Fibroblast of skin of back (primary cell): ENCODE measurements at places on chromosomes 1 and 21.
A peak's percentile ranks its signal among the peaks of the same experiment; 100 is the strongest.

GRCh38 chr1:74517599-74518051 lies 5.2 kb upstream of the LRRC53 start:
- no peak for DNase-seq

- DNase-seq, result peak; percentile 63
Observed at GRCh38 chr1:40712997-40713396, 21.5 kb downstream of the NFYC start.

DNA sequence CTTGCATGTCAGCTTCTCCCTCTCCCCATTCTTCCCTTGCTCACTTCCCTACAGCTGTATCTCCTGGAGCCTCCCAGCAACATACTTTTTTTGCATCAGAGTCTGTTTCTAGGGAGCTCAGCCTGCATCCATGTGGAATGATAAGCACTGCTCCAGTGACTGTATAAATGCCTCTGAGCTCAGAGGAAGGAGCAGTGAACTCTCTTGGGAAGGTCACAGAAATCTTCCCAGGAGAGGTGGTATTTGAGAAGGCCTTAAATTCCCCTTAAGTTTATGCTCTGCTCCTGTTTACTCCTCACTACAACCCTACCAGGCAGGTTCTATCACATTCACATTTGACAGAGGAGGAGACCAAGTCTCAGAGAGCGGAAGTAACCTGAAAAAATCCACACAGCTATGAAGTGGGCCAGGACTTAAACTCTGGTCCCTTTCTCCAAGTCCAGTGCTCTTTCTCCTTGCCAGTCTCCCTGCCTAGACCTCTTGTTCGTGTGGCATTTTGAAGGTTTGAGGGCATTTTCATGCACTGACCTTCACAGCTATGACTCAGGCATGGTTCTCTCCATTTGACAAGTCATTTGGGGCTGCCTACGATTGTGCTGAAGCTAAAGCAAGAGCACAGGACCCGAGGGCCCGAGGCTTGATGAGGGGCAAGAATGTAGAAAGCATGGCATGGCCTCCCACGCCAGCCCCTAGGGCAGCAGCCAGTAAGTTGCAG lies 5.6 kb upstream of the UBXN10 start:
- no peak for DNase-seq

GRCh38 chr21:15255261-15255660 lies 190.5 kb upstream of the NRIP1 start:
- no peak for DNase-seq

- no peak for DNase-seq
Observed at GRCh38 chr1:94697839-94698238, 122.3 kb upstream of the SLC44A3 start.

DNA sequence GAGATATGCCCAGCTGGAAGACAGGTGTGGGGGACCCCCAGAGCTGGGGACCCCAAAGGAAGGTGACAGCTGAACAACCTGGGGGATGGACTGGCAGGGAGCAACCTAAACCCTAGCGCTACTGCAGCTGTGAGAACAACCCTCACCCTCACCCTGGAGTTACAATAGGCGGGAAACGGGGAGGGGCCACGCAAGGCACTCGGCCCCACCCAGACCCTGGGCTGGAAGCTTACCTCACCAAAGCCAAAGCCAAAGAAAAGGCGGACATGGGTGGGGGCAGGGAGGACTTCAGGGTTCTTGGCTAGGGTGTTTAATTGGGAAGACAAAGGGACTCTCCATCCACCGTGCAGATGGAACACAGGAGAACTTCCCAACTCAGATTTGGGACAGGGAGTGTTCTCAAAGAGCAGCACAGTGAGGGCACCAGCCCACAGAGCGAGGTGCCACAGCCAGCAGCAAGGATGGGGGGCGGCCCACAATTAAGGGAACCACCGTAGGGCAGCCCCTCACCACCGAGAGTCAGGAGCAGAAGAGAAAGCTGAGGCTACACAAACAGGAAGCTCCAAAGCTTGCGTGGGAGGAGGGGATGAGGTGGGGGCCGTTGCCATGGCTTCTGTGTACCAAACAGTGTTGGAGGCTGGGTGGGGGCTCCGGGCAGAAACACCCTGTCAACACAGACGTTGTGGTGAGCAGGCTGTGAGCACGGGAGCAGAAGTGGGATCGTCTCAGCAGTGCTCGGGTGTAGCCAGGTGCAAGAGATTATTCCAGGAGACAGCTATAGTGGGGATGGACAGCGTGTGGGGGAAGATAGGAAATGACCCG lies 1.9 kb downstream of the TAGLN2 start:
- peak; percentile 93 for DNase-seq

- DNase-seq, result no peak
Observed at GRCh38 chr1:209363112-209363511, 220.4 kb upstream of the CAMK1G start.

DNA sequence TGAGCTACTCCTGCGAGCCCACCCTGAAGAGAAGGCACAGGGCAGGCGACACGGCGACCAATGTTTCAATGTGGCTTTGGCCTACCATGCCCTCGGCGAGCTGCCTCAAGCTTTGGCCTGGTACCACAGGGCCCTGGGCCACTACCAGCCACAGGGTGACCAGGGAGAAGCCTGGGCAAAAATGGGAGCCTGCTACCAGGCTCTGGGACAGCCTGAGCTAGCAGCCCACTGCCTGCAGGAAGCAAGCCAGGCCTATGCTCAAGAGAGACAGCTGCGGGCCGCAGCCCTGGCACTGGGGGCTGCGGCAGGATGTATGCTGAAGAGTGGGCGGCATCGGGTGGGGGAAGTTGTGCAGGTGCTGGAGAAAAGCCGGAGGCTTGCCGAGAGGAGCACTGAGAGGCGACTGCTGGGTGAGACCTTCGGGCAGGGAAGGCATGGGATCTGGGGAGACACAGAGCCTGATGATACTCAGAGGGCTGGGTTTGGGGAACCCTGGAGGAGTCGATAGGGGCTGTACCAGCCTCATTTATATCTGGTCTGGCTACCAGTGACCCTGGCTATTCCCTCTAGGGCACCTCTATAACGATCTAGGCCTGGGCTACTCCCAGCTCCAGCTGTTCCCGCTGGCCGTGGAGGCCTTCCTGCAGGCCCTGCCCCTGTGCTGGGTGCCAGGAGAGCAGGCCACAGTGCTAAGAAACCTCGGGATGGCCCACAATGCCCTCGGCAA lies 2.3 kb downstream of the TTC24 start:
- no peak for DNase-seq

DNA sequence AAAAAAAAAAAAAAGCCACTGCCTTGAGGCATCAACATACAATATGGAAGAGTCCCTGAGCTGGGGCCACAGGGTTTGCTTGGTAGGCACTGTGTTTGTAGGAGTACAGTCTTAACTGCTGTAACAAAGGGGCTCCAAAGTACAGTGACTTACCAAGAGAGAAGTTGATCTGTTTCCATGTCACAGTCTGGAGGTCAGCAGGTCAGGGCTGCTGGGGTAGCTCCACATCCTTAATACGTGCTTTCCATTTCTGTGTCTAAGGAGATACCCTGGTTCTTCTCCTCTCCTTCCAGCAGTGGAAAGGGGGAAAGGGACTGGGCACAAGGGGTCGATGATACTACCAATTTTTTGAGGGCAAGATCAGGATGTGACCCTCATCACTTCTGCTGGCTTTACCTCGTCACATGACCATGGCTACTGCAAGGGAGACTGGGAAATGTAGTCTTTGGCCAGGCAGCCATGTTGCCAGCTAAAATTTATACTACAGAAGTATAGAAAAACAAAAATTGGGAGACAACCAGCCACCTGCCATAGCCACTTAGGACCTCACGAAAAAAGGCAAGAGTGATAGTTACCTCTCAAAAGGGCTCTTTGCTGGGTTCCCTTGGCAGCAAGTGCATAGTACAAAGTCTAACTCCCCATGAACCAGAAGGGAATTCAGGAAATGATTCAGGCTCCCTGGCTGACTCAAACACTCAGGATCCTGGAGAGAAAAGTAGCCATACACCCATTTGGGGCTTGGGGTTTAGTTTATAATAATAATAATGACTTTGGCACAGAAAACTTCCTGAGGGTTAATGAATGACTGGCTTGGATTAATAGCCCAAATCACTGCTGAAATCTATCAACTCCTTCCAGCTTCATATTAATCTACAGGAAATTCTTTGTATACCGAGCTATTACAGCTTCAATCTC lies 52.7 kb upstream of the ATP5PO start:
- peak; percentile 93 for DNase-seq

GRCh38 chr1:116457946-116458604 lies 85.0 kb downstream of the ATP1A1 start:
- no peak for DNase-seq

DNA sequence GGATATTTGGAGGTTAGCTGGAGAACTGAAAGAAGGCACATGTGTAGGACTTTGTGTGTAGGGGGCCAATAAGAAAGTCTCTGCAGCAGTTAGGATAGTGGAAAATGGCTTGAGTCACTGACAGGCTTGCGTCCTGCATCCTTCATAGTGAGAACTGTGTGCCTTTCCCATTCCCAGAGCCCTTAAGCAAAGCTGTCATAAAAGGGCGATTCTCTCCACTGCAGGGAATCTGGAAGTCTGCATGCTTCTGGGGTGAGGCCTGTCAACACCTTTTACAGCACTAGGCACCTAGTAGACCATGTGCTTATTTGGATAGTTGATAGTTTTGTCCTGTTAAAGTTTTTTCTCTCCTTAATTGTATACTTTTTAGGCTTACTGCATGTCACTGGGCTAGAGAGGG lies 39.4 kb upstream of the MACF1 start:
- peak; percentile 51 for DNase-seq

DNA sequence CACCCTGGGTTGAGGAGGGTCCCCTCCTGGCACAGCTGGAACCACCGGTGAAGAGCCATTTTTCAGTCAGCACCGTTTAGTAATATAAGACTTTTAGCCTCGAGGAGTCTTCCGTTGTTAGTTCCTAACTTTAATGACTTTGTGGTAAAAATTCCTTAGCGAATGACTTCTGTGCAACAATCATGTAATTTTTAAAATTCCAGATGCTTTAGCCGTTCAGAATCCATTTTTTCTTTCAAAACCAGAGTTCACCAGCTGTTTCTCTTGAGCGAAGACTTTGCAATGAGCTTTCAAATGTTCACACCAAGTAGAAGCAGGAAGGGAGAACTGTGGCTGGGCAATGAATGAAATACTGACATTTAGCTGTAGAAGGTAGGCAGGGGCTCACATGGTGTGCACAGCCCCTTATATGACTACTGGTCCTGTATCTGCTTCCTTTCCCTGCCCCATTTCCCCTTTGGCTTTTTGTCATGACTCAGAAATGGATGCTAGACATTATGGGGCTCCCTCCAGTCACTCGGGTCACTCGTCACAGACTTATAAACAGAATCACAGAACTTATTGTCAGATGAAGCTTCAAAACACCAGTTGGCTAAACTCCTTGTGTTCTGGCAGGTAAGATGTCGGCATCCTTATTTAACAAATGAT lies 4.1 kb downstream of the DISC1 start:
- peak; percentile 73 for DNase-seq

- peak; percentile 75 for DNase-seq
Observed at GRCh38 chr1:78722521-78722920, 72.9 kb downstream of the IFI44 start.

DNA sequence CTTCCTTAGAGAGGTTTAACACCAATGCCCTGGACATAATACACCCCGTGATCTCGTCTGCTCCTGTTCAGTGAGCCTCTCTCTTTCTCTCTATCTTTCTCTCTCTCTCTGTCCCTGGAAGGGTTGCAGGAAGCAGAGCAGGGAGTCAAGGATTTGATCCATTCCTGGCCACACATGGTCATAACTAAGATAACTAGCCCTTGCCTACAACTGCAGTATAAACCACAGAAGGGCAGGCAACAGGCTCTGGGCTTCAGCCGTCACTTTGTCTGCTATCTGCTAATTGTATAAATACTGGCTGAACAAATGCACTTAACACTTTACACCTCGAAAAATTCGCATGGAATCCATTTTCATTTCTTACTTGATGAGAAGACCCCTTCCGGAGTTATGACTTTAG lies 357.5 kb upstream of the RUNX1 start:
- no peak for DNase-seq

DNA sequence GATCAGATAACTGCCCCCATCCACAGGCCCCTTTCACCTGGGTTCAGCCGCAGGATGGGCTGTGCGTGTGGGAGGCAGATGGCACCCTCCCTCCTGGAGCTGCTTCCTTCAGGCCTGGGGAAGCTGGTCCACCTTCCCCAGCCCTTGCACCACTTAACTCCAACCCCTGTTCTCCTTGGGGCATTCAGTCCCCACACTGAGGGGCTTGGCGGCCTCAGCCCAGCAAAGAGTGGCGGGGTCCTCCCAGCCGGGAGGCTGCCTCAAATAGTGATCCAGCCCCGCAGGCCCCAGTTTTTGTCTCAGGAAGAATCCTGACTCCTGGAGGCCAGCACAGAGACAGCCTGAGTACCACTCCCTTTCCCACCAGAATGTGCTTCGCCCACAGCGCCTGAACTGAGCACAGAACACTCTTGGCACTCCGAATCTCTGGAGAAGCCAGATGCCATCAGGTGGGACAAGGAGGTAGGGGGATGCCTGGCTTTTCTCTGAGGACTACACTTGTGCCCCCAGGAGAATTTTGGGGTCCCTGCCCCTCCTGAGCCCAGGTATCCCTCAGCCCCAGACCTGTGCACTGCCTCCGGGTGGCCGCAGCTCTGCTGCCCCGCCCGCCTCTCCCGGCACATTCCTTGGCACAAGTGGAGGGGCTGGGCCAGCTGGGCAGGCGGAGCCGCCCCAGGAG lies 936 bp downstream of the PAQR6 start:
- no peak for DNase-seq

DNA sequence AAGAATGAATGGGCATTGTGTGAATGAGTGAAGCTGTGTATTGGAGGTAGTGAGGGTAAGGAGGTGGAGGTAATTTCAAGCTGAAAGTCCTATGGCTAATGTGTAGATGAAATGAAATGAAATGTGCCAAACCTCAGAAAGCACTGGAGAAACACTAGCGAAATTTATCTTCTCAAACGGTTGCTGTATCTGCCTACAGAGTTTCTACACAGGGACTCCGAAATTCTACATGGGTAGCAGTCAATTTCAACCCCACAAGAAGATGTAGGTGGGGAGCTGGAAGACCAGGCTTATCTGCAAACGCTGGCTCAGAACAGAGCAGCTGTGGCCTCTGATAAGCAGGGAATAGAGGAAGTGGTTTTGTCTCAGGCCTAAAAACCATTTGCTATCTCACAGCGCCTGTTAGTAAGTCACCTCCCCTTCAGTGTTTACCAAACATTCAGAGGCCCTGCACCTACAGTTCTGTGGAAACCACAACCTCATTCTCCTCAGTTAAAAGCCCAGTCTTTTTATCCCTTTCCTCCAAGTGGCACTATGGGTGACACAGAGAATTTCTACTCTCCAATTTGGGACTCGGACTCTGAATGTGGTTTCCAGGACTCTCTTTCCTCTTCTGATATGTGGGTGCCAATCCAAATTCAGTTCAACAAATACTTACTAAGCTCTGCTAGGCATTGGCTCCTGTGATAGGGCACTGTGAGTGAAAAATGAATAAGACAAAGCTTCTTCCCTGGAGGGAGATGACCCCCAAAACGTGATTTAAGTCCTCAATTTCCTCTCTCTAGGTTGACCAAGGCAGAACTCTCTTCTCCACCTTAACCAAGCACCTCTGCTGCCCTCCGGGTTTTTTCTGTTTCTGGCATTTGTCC lies 17.2 kb upstream of the SLAMF6 start:
- no peak for DNase-seq

DNA sequence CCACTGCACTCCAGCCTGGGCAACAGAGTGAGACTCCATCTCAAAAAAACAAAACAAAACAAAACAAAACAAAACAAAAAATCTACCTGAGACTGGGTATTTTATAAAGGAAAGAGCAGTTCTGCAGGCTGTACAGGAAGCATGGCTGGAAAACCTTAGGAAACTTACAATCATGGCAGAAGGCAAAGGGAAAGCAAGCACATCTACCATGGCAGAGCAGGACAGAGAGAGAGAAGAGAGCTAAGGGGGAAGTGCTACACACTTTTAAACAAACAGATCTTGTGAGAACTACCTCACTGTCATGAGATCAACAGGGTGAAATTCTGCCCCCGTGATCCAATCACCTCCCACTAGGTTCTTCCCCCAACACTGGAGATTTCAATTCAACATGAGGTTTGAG lies 198.3 kb upstream of the SAMSN1 start:
- no peak for DNase-seq
